Sigmoid colon (tissue), 7 donors: ENCODE measurements at places on chromosomes 2 and 18.
A peak's percentile ranks its signal among the peaks of the same experiment; 100 is the strongest.

GRCh38 chr18:63025251-63026090 lies 294.1 kb downstream of the BCL2 start:
- DNase-seq: no peak

DNA sequence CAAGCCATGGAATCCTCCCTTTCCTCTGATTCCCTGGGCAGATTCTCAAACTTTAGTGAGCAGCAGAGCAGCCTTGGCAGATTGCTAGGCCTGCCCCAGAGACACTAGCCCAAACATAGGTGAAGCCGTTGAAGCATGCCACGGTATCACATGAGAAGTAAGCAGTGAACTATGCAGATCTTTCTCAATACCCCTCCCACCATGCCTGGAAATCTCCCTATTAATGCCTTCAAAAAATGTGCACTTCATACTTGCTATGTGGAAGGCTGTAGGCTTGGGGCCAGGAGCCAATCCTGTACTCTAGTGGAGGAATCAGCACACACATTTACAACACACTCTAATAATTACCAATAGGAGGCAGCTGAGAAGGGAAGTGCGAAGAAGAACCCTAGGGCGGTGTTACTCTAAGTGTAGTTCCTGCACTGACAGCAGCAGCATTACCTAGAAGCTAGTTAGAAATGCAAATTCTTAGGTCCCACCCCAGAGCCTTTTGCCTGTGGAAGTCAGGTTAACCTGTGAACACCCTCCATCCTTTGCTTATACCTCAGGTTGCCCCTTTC lies 305.1 kb upstream of the SPRED2 start:
- DNase-seq: no peak

GRCh38 chr18:68623342-68623741 lies 91.6 kb downstream of the TMX3 start:
- DNase-seq: peak; percentile 66

GRCh38 chr18:76495435-76496193 lies 572 bp upstream of the ZNF516 start:
- peak; percentile 77 for DNase-seq

- DNase-seq: peak; percentile 53
These were observed 28.1 kb downstream of the RHOB start for GRCh38 chr2:20474757-20475566.

GRCh38 chr2:176729706-176730569 lies 460.7 kb downstream of the MTX2 start:
- no peak for DNase-seq

GRCh38 chr2:42903821-42904575 lies 111.6 kb upstream of the HAAO start:
- no peak for DNase-seq

DNA sequence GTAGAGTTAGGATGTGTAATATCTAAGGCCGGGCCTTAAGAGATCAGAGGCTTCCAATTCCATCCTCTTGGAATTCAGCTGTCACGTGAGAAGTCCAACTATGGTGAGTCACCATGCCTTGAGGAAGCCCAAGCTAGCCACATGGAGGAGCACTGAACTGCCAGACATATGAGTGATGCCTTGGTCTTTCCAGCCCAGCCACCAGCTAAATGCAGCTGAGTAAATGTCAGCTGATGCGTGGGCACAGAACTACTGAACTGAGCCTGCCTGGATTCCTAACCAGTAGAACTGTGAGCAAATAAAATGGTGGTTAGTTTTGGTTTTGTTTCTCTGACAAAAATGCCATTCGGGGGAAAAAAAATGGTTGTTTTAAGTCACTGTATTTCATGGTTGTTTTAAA lies 153.7 kb upstream of the SERTAD2 start:
- DNase-seq: no peak

DNA sequence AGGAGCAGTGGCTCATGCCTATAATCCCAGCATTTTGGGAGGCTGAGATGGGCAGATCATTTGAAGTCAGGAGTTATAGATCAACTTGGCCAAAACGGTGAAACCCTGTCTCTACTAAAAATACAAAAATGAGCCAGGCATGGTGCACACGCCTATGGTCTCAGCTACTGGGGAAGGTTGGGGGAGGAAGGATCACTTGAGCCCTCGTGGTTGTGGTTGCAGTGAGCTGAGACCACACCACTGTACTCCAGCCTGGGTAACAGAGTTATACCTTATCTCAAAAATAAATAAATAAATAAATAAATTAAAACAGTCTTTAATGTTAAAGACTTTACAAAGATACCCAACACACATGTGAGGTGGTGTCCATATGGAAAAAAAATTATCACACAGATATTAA lies 134.0 kb downstream of the C2orf74 start:
- no peak for DNase-seq

DNA sequence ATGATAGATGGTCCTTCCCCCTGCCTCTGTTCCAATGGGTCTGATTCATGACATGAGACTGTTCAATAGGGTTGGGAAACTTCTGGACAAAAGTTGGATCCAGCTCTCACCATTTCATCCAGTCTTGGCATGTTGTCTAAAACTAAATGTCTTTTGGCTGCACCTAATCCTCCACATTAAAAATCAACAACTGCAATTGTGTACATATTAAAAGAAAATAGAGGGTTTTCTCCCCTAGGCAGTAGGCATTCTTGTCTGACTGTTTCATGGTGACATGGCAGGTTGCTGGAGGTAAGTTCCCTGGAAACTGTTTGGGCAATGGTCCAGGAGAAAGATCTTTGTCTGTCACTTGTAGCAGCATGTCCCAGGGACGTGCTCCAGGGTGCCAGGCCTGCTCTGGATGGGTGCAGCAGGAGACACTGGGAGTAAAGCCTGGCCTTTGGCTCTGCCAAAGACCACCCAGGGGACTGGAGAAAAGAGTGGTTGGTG lies 135.8 kb downstream of the TCF4 start:
- no peak for DNase-seq

GRCh38 chr2:219073413-219074129 lies 12.8 kb upstream of the IHH start:
- DNase-seq: no peak

DNA sequence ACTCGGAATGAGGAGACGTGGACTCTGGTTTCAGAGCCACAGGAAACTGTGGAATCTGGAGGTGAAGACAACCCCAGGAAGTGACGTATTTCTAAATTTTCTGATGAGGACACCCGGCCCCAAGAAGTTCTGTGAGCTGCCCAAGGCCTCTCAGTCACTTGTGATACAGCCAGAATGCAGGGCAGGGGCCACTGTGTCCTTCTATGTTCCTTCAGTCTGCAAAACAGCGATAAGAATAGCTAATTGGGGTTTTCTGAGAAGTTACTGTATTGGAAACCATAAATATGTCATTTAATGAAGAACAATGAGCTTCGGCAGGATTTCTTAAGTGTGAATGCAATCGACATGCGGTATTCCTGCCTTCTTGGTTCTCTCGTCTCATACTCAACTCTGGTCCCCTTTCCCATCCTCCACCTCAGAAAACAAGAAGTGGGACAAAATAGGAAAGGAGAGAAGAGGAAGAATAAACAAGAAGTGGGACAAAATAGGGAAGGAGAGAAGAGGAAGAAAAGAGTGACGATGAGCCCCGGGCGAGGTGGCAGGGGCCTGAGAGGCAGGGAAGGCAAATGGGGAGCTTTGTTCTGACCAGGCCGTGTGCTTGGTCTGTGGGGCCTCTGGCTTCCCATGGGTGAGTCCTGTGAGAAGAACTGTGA lies 282.0 kb upstream of the REV1 start:
- DNase-seq: no peak

- DNase-seq: no peak
These were observed 1031.5 kb upstream of the CNTNAP5 start for GRCh38 chr2:122993592-122993991.

DNA sequence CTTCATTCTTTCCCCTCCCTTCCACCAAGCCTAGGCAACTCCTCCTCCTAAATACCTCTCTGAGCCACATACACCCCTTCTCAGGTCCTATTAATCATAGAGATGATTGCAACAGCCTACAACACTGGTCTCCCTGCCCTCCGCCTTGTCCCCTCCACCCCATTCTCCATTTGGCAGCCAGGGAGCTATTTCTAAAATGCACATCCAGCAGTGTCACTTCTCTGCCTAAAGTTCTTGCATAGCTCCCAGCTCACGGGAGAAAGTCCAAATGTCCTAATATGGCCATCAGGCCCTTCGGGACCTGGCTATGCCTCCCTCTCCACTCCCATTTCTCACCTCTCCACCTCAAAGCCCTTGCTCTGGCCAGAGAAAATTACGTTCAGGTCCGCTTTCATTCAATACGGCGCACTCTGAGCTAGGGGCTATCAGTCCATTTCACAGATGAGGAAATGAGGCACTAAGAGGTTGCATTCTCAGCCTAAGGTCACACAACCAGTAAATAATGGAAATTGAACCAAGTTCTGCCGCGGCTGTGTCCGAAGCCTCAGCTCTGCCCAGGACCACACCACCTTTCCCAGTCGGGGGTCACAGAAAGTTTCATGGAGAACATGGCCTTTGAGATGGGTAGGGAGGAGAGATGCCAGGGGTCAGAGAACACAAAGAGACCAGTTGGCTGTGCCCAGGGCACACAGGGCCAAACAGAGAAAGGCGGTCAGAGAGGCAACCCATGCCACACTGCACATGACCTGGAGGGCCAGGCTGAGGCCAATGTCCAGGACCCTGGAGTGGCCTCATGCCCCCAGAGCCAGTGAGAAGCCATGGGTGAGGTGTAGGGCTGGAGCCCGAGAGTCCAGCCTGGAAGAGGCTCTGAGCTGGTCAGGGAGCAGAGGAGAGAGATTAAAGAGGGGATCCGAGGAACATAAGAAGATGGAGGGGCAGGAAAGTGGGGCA lies 72.8 kb downstream of the TNS1 start:
- DNase-seq: peak; percentile 95

- DNase-seq: no peak
These were observed 60.0 kb downstream of the IL1R2 start for GRCh38 chr2:102051692-102052277.

DNA sequence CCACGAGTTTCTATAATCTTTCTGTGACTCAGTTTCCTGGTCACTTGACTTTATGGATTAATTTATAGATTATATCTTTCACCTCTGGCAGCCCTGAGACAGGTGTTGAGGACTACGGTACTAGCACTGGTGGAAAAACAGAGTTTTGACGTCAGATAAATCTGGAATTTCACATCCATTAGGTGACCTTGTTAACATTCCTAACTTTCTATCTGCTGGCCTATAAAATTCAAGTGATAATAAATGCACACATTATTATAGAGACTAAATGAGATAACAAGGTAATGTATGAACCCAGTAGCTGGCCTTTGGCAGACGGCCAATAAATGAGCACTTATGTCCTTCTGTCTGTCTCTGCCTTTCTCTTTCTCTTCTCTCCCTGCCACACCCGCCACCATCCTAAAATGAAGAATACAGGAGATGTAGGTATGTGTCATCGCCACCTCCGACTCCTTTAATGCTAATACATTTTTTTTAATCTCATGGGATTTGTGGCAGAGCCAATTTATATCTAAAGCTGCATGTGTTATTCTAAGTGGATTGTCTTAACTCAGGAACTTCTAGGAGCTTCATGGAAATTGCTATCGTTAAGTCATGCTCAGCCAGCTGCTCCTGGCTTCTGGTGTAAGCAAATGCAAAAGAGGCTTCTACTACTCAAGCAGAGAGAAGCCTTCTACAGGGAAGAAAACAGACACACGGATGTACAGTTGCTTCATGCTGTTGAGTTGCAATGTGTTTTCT lies 2.3 kb downstream of the TM4SF20 start:
- DNase-seq: no peak
